Spleen (tissue), 13 donors: ENCODE measurements at places on chromosomes 5 and 9. TPM values are rescaled to one million over a fixed set of nuclear protein-coding genes. Genes with fewer than 3 reads are reported as not detected.

- DNase-seq, result no peak
Observed at GRCh38 chr5:116696366-116696765, 121.7 kb upstream of the SEMA6A start.

DNA sequence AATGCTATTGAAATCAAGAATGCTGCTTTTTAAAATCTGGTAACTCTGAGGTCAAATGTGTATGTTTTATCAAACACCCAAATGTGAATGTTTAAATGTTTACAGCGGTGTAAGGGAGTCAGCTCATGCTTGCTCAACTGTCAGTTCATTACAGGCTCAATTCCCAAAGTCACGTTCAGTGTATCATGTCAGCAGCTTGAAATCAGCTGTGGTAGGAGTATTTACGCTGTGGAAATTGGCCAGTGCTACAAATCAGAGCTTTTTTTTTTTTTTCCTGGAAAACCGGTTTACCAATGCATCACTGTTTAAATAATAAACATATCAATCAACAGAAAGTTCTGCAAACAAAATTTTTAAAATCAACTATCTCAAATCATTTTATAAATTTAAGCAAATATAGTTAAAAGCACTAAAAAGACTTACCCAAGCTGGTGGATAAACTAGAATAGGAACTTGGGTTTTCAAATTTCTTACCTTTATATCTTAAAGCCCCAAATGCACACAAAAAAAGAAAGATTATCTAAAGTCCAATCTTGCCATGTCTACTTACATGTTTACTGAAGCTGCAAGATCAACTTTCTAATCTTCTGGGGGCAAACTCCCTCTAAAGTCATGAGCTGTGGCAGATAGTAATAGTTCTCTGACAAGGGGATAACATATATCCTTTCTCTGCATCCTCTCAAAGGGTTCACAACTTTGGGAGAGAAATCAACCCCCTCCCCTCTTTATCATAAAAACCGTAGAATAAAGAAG, 57.6 kb upstream of the GRAMD2B start:
- no peak for DNase-seq

GRCh38 chr5:90170261-90170660, 239.3 kb downstream of the CETN3 start:
- DNase-seq, result no peak

DNA sequence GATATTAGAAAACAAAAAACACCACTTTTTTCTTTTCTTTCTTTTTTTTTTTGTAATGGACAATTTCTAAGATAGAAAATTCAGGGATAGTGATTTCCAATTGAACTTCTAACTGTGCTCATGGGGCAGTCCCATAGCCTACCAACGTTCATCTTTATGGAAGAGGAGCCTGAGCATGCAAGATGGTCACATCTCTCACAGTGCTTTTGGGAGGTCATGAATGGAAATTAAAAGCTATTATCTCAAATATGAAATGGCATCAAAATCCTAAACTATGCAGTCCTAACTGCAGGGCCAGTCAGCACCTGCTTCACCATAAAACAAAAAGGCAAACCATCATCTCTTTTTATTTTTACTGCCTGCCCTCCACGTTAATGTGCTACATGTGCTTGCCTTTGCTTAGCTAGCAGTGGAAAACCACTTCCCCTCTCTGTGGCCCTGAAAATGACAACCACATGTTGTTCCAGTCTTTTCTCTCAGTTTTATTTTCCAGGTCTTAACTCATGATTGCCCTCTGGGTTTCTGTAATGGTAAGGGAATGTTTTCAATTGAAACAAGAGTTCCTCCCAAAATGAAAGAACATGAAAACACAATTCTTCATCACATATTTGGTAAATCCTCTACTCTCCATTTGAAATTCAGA, 16.7 kb downstream of the IFNB1 start:
- no peak for DNase-seq

GRCh38 chr5:17216974-17217492, 398 bp upstream of the BASP1 start:
- DNase-seq, result peak; percentile 90

GRCh38 chr5:175223291-175223690, 220.7 kb downstream of the DRD1 start:
- no peak for DNase-seq

GRCh38 chr5:96868603-96869371, 7.5 kb upstream of the ERAP2 start:
- no peak for DNase-seq

- no peak for DNase-seq
Observed at GRCh38 chr9:119956111-119956510, 586.9 kb upstream of the BRINP1 start.

DNA sequence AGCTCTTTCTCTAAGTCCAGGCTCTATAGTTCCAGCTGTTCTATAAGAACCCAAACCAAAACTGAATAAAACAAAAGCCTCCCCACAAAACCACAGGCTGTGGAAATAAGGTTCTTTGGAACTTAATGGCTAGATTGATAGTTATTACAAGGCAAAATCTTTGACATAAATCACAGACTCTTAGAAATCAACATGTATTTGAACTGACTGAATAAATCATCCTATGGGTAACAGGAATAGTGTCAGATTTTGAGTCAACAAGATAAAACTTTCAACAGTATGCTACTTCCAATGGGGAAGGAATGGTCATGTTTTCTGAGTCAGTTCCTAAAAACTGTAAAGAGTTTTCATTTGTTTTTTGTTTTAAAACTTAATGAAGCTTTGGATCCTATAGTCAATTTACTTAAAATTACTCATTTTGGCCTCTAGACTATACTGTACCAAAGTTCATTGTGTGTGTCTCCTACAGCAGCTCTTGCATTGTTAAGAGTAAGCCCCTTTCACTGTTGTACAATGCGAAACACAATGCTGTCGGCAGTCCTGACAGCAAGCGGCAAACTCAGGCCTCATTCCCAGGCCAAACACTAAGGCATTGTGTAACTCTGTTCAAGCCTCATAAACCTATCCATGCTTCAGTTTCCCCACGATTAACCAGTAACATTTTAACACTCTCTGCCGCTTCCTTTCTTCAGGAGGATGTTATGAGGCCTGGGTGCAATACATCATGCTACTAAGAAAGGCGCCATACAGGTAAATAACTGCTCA, 134.1 kb downstream of the ARL15 start:
- DNase-seq, result no peak

DNA sequence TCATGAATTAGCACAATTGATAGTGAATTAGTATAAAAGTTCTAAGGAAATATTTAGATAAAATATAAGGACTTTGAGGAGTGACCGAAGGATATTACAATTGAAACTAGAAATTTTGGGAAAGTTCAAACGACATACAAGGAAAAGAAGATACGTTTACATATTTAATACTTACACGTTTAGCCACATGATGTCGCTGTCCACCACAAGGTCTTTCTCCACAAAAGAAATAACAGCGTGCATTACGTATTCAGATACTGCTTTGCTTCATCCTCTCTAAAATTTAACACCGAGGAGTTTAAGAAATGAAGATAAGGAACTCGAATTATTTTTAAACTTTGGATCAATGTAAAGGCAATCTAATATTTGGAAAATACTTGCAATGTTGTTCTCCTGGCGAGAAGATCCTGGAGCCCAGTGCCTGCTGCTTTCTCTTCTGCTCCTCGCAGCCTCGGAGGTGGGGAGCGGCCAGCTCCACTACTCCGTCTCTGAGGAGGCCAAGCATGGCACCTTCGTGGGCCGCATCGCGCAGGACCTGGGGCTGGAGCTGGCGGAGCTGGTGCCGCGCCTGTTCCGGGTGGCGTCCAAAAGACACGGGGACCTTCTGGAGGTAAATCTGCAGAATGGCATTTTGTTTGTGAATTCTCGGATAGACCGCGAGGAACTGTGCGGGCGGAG, at the start of gene PCDHA3:
Gene PCDHA3, plus strand, starts transcription at position 242 of the 678 bp plus-strand sequence.
- DNase-seq, result no peak

DNA sequence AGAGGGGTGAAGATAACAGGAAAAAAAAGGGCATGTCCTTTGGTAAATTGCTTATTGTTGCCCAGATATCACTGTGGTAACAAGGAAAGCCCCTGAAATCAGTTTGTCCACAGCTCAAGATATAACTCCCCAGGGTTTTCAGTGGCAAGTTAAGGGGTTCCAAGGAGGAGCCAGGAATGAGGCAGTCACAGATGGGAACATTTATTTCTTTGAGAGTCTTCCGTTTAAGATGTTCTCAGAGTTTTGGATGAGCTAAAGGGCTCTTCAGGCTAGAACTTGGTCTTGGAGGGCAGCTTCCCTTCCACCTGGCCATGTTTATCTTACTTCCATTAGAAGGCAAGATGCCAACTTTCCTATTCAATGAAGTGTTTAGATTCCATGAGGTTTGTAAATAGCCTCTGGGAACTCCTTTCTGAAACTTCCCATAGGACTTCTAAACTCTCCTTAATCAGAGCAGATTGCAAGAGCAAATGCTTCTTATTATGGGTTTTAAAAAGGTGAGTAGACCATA, 277.6 kb upstream of the TNC start:
- DNase-seq, result no peak

DNA sequence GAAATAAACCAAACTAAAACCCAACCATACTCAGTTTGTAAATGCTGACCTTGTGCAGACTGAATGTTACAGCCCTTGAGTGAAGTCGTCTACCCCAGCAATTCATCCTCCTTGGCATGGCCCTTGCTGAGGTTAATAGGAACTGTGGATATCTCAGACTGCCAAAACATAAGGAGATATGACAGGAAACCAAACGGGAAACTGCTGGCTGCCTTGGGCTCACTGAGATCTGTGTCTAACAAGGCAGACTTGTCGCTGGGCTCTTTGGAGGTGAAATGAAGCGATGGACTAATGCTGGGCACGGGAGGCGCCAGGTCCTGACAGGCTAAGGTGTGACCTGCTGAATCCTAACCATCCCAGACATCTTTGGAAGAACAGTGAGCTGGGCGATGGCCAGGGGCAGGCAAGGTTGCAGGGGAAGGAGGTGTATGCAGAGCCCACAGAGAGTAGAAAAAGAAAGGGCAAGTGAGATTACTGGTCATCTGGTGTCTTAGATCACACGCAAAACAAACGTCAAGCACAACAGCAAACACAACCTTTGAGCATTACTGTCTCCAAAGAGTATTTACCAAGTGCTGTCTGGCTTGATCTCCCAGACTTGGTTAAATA, 44.6 kb upstream of the ALDH1A1 start:
- no peak for DNase-seq

DNA sequence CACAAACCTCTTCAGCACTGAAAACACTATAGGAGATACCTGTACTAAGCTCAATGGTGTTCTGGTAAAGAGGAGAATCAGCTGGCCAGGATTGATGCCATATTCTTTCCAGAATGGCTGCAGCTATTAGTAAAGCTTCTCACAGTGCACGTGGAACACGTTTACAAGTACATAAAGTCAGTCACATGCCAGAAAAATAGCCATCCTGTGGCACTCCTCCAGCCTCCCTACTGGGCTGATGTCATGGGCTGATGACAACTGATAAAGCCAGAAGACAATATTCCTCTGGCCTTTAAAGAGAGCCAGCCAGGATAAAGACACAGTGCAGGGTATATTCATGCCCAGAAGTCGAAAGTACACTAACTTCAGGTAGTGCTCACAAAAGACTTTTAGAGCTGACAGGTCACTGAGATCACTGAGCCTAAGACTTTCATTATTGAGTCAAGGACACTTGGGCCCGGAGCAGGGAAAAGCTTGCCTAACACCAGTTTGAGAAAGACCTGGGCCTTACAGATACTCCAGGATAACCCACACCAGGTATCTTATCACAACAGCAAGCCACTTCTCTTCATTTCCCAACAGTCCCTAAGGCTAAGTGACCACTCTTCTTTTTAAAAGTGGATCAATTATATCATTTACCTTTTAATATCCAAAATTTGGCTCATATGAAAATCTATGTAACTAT, 29.4 kb downstream of the ABITRAM start:
- no peak for DNase-seq

GRCh38 chr9:23674016-23674585, 151.9 kb downstream of the ELAVL2 start:
- DNase-seq, result no peak

DNA sequence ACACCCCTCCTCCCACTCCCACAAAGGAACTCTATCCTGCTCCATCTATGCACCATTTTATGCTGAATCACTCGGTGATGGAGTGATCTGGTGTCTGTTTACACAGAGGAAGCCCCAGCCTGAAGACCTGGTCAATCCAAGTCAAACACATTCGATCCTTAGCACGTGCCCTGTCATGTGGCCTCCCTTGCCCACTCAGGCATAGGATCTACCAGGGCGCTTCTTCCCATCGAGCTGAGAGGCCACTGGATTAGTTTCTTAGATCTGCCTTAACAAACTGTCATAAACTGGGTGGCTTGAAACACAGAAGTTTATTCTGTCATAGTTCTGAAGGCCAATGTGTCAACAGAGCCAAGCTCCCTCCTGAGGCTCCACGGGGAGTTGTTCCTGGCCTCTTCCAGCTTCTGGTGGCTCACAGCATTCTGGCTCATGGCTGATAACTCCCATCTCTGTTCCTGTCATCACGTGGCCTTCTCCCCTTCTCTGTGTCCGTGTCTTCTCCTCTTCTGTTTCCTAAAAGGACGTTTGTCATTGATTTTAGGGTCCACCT, 34.2 kb downstream of the FOXI1 start:
- DNase-seq, result no peak

DNA sequence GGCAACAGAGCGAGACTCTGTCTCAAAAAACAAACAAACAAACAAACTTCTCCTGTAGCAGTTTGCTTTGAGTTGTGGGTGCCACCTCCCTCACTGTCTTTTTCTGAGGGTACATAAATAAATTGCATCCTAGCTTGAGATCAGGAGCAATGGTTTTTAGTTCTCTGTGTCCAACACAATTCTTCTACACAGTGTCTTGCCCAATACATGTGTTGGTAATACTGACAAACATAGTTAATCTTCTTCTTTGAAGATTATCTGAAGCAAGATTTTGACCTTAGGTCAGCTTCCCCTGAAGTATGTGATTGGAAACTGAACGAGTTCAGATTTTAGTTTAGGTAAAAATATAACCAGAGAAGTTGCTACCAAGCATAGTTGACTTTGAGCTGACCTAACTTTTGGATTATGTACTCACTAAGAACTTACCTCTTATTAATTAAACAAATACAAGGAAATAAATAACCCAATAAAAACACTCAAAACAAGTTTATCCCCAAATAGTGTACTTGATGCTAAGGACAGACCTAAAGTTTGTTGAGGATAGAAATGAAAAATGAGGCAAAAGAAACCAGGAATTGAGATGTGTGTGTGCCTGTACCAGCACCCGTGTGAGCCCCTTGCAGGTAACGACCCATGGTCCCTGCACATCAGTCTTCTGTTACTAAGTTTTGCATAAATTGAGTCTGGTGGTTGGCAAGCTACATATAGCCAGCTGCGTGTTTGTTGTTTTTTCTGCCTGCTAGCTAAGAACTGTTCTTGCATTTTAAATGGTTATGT, 16.2 kb downstream of the TJP2 start:
- DNase-seq, result no peak

LVRN gene
- not detected for total RNA-seq

DOCK8 gene
- 172 TPM for total RNA-seq

RNF180 gene
- total RNA-seq, result 14.9 TPM

LRRC14B gene
- not detected for total RNA-seq

SLCO6A1 gene
- total RNA-seq, result not detected
